ENCODE measurements at places on chromosomes 5 and 9. TPM values are rescaled to one million over a fixed set of nuclear protein-coding genes. Genes with fewer than 3 reads are reported as not detected.

DNA sequence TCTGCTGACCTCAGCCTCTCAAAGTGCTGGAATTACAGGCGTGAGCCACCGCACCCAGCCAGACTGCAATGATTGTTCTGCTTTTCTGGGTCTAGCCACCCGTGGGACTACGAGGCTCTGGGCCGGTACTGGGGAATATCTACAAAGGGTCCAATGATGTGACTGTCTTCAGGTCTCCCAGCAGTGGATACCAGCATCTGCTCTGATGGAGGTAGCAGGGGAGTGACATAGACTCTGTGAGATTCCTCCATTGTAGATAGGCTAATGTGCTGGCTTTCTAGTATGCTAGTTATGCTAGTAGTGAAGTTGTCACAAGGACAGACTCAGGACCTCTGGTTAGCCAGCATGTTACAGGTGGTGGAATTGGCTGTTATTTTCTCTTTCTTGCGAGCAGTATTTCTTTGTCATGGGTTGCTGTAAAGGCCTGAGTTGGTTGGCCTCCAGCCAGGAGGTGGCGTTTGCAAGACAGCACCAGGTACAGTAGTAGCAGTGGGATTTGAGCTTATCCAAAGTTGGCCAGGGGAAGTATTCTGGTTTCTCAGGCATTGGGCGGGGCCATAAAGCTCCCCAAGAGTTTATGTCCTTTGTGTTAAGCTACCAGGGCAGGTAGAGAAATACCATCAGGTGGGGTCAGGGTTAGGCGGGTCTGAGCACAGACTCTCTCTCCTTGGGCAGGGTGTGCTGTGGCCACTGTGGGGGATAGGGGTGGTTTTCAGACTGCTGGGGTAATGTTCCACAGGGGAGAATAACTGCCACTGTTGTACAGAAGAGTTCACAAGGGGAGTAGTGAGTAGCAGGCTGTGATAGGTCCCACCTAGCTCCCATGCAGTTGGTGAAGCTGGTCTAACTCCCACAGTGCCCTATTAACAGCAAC is 105.2 kb downstream of the SGCD start:
- peaks cover 4% of the 10 kb centered on the region for H3K4me1 ChIP-seq
- H3K36me3 ChIP-seq, result no peaks in the 10 kb centered on the region
- no peak for DNase-seq
- no peak overlapping the region for H3K27ac ChIP-seq
- H3K4me3 ChIP-seq, result no peak overlapping the region

GRCh38 chr5:154430961-154431630 is 14.7 kb upstream of the SAP30L start:
- H3K36me3 ChIP-seq, result no peaks in the 10 kb centered on the region
- no peak overlapping the region for H3K4me3 ChIP-seq

Gene GMCL2
- total RNA-seq, result not detected

- no peak overlapping the region for H3K4me3 ChIP-seq
- no peak for DNase-seq
- H3K36me3 ChIP-seq, result no peaks in the 10 kb centered on the region
- H3K4me1 ChIP-seq, result no peaks in the 10 kb centered on the region
Observed at GRCh38 chr5:13934125-13934524, 10.4 kb downstream of the DNAH5 start.

Gene XRCC4
- 2.6 TPM for total RNA-seq

Gene HNRNPA0
- total RNA-seq, result 48.3 TPM

DNA sequence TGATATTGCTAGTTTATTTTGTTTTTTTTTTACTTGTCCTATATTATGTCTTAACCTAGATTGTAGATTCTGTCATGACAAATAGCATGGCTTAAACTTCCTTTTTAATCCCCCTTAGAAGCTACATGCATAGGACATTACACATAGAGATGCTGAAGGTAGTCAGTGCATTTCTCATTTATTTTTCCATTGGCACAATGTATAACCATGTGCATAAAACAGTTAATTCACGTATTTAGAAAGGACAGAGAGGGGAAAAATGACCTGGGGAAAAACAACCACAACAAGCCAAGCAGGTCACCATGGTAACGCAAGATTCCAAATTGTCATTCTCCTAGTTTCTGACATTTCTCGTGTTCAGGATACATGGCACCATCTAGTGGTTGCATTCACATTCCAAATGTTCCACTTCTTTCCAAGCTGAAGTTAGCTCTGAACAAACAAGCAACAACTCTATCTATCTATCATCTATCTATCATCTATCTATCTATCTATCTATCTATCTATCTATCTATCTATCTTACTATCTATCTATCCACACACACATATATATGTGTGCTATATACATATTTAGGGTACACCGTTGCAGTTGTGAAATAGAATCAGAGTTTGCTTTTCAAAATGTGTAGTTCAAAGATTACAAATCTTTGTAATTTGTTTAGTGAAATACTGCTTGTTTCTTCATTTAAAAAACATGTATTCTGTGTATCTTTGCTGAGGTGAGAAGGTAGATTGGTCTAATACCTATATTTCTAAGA is 487.2 kb upstream of the ST8SIA4 start:
- DNase-seq, result no peak
- H3K4me1 ChIP-seq, result no peaks in the 10 kb centered on the region
- H3K27me3 ChIP-seq, result no peaks in the 10 kb centered on the region
- no peak overlapping the region for H3K27ac ChIP-seq
- H3K4me3 ChIP-seq, result no peak overlapping the region

Gene ZNF454
- 5.9 TPM for total RNA-seq

GRCh38 chr9:84323858-84324257 is 16.7 kb downstream of the SLC28A3 start:
- H3K27ac ChIP-seq, result no peak overlapping the region
- DNase-seq, result no peak
- no peaks in the 10 kb centered on the region for H3K27me3 ChIP-seq
- no peaks in the 10 kb centered on the region for H3K36me3 ChIP-seq
- H3K4me1 ChIP-seq, result no peaks in the 10 kb centered on the region
- H3K4me3 ChIP-seq, result no peak overlapping the region

GRCh38 chr5:115586525-115587146 is 15.6 kb downstream of the TICAM2 start:
- H3K36me3 ChIP-seq, result no peaks in the 10 kb centered on the region
- H3K4me1 ChIP-seq, result no peaks in the 10 kb centered on the region
- no peak overlapping the region for H3K27ac ChIP-seq
- no peak for DNase-seq
- H3K4me3 ChIP-seq, result no peak overlapping the region

- no peaks in the 10 kb centered on the region for H3K36me3 ChIP-seq
- no peaks in the 10 kb centered on the region for H3K27me3 ChIP-seq
- peaks cover 4% of the 10 kb centered on the region for H3K4me1 ChIP-seq
Observed at GRCh38 chr5:157558041-157558595, 17.5 kb downstream of the ADAM19 start.

- H3K4me1 ChIP-seq, result no peaks in the 10 kb centered on the region
- no peak overlapping the region for H3K27ac ChIP-seq
- DNase-seq, result no peak
- H3K36me3 ChIP-seq, result no peaks in the 10 kb centered on the region
Observed at GRCh38 chr5:108467563-108467962, 85.7 kb upstream of the FBXL17 start.

Gene PCDHA11
- total RNA-seq, result 0.53 TPM

Gene TMEM232
- 6.6 TPM for total RNA-seq

- H3K4me1 ChIP-seq, result no peaks in the 10 kb centered on the region
- no peaks in the 10 kb centered on the region for H3K36me3 ChIP-seq
- H3K27me3 ChIP-seq, result no peaks in the 10 kb centered on the region
- H3K27ac ChIP-seq, result no peak overlapping the region
Observed at GRCh38 chr5:154916874-154917273, 21.1 kb downstream of the GEMIN5 start.

Gene ZNF483
- 48.0 TPM for total RNA-seq

DNA sequence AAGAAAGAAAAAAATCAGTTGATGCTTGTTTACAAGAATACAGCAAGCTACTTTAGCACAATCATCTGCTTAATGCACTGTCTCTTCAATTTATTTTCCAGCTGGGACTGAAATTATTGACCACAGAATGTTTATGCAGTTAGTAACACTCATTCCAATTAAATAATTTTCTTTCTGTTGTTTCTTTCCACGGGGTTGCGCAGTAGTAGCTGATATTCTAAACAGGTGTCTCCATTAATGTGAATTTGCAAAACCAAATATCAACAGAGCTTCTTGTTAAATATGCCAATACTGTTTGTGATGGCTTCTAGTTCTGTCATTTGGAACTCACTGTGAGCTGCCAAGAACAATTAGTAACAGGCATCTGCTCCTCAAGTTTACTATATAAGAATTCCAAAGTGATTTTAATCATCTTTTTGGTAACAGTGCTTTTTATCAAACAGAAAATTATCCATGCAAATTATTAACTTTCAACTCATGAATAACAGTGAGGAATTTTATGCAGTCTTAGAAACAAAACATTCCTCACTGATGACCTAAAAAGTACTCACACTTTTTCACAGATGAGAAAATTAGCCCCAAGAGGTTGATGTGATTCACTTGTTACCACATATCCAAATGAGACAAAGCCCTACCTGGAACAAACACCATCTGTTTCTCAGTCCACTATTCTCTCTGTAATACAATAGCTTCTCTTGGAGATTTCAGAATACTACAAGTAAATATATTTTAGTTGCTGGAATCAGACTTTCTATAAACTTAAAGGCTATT is 567.6 kb upstream of the RGMB start:
- H3K27me3 ChIP-seq, result no peaks in the 10 kb centered on the region
- no peaks in the 10 kb centered on the region for H3K36me3 ChIP-seq
- H3K27ac ChIP-seq, result no peak overlapping the region
- no peak for DNase-seq
- H3K4me3 ChIP-seq, result no peak overlapping the region

Gene FOXD4
- 0.46 TPM for total RNA-seq

Gene OLFM1
- 40.0 TPM for total RNA-seq

Gene OR1J1
- not detected for total RNA-seq

DNA sequence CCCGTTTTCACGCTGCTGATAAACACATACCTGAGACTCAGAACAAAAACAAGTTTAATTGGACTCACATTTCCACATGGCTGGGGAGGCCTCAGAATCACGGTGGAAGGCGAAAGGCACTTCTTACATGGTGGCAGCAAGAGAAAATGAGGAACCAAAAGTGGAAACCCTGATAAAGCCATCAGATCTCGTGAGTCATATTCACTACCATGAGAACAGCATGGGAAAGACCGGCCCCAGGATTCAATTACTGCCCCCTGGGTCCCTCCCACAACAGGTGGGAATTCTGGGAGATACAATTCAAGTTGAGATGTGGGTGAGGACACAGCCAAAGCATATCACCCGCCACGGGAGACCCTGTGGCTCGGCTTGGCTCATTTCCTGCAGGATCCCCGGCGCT is 20.2 kb downstream of the EXD3 start:
- H3K27ac ChIP-seq, result no peak overlapping the region
- no peaks in the 10 kb centered on the region for H3K36me3 ChIP-seq
- DNase-seq, result no peak

Gene HMMR
- not detected for total RNA-seq

All from ovary (tissue), 10 donors.